Left colon (tissue), 2 donors: ENCODE measurements at places on chromosomes 1 and 21. TPM values are rescaled to one million over a fixed set of nuclear protein-coding genes. Genes with fewer than 3 reads are reported as not detected.

Gene ADGRL2
- 4.2 TPM for total RNA-seq

- DNase-seq, result no peak
Observed at GRCh38 chr1:242448910-242449645, 75.4 kb downstream of the PLD5 start.

- DNase-seq, result no peak
Observed at GRCh38 chr1:112904071-112904830, 51.7 kb downstream of the SLC16A1 start.

GRCh38 chr1:204746838-204747442, 61.4 kb upstream of the LRRN2 start:
- peak; percentile 46 for DNase-seq

GRCh38 chr21:41247561-41248545, 68.7 kb upstream of the FAM3B start:
- DNase-seq, result peak; percentile 77
